ENCODE measurements at places on chromosomes 2 and 18.

- no peak for DNase-seq
Observed at GRCh38 chr2:11819235-11819729, 72.8 kb downstream of the LPIN1 start.

DNA sequence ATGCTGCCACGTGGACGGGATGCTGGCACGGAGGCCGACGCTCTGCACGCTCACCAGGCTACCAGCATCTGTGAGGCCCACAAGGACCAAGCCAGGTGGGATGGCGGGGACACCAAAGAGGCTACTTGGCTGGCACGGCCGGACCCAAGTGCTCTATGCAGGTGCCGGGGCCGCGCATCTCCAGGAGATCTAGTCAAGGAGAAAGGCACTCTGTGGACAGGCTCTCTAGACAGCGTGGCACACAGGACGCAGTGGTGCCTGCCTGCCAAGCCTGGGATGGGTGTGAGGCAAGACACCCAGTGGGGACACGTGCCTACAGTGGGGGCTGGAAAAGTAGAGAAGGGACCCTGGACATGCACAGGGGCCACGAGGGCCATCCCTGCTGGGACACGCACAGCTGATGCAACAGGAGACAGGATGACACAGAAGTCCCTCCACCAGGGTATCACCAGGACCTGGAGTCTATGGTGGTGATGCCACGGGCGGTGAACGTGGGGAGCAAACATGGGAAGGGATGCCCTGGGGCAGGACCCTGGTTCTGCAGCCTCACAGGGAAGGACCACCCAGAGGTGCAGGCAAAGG lies 28.5 kb downstream of the ZNF516 start:
- DNase-seq: no peak

DNA sequence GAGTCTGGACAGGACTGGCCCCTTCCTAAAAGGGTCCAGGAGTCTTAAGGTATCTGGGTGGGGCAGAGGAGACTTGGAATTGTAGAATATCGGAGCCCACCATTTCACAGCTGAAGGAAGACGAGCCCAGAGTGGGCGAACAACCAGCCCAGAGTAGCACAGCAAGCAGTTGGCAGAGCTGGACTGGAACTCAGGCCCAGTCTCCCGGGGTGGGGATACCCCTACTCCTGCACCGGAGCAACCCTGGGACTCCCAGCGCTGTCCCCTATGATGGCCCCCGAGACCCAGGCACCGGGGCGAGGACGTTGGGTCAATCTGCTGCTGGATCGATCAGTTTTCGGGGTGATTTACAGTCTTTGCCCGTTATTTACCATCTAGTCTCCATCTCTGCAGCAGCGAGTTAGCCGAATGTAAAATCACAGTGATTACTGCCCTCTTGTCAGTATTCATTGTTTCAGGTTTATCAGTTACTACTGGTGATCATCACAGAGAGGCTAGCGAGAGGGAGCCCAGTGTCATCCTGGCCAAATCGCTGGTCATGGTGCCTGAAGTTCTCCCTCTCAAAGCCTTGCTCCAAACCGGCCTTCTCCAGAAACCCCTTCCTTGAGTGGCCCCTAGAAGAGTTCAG lies 75.3 kb downstream of the SMAD7 start:
- DNase-seq: no peak

DNA sequence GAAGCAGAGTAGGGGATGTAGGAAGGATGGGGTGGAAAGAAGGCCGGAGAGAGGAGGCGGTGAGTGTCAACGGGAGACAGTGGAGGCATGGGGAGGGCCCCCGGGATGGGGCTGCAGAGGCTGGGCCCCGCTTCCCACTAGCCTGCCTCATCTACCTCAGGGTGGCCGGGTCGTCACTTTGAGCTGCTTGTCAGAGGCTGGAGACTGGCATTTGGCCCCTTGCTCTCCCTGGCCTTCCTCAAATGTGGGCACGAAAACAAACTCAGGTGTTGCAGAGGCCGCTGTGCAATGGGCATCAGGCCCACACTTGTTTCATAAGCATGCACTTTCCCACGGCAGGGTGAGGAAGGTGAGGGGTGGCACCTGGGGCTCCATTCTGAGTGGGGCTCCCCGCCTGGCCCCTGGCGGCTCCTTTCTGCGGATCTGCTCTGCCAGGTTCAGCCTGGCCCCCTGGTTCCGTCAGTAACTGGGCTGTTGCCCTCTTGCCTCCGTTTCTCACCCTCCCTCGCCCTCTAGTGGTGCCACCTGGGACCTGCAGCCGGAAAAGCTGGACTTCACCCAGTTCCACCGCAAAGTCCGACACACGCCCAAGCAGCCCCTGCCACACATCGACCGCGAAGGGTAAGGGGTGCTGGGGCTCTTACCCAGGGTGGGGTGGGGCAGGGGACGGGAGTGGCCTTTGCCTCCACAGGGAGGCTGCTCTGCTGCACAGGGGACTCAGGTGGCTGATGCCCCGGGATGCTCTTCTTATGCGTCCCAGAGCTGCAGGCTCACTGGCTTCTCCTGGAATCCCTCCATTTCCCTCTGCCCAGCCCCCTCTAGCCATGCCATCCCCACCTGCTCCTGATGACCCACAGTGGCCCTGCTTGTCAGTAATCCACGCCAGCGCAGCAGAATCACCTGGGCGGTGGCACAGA lies 125.4 kb downstream of the CTIF start:
- no peak for DNase-seq

DNA sequence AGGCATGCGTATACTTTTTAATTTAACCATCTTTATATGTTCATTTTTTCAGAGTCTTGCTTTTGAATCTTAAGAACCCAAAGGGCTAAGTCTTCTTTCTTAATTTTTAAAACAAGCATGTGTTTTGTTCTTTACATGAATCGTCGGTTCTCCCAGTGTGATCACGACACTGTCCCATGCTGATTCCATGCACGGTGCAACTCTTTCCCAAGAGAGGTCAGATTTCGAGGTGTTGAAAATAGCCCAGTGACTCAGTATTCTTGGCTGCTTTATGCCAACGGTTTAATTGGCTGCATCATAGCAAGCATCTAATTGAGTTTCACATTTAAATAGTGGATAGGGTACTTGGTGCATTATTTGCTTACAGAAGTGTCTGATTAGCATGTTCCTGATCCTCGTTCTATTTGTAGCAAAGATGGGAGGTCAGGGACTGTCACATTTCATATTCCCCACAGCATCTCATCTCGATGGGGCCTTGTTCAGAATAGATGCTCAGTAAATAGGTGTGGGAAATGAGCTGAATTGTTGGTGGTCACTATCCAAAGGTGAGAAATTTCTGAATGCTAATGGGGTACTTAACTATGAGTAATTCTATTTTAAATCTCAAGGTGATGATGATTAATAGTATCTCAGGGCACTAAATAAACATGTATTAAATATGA lies 2.8 kb downstream of the NPAS2 start:
- no peak for DNase-seq
